ENCODE measurements at places on chromosomes 13 and 19.
A peak's percentile ranks its signal among the peaks of the same experiment; 100 is the strongest.

- no peak for DNase-seq
These were observed 4.7 kb upstream of the GNA15 start for GRCh38 chr19:3131168-3131567.

- no peak for DNase-seq
These were observed 62.3 kb downstream of the KCNC3 start for GRCh38 chr19:50266896-50267295.

DNA sequence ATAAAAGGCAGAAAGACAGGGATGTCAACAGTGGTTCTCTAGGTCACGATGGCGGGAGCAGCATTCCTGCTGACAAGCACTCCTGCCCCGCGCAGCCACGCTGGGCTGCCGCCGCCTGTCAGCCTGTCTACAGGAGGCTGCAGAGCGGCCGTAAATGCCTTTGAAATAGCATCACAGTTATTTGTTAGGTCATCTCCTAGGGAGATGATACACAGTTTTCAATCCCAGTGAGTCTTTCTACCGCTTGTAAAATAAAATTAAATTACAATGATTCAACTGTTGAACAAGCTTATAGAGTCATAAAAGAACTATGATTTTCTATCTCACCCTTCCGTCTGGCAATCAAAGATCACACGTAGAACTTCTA, 7.3 kb upstream of the SLC7A9 start:
- DNase-seq = no peak

GRCh38 chr13:78599645-78600279, 3.6 kb downstream of the POU4F1 start:
- no peak for DNase-seq

DNA sequence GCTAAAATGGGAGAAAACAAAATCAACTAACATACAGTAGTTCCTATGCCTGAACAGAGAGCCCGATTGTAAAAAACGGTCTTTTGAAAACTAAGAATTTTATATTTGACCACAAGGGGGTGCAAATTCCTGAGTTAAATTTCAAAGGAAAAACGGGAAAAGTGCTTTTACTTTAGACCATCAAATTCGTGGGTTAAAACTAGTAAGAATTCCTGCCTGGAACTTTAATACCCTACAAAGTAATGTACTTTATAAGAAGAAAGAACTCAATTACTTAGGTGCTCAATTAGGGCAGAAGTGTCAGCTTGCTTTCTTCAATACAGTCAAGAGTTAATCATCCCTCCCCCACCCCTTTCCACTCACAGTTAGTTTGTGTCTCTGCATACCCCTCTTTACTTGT, 69.8 kb downstream of the KCNRG start:
- DNase-seq = peak; percentile 53

- no peak for DNase-seq
These were observed 7.5 kb upstream of the KPTN start for GRCh38 chr19:47491358-47492136.

DNA sequence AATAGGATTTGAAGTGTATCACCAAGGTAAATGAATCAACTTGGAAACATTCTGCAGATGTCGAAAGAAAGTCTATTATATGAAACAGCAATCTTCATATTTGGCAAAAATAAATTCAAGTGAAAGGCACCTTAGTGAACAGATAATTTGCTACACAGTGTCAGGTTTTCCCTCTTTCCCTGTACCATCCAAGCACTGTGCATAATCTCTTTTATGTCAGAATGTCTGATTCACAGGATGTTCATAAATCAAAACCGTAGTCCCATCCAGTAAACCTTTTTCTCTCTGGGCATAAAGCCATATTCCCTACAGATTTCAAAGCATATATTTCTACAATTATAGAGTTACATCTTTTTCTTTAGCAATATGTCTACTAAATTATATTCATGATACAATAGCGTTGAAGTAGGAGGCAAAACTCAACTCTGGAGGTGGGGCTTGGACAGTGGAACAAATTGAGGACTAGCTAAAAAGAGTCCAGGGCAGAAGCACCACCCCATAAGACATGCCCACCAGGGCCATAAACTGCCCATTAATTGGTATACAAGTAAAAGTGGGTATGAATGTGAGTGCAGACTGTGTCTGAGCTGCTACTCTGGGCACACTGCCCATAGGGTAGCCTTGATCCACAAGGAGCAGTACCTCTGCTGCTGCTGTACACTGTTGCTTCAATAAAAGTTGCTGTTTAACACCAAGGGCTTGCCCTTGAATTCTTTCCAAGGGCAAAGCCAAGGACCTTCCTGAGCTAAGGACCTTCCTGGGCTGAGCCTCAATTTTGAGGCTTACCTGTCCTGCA, 72.1 kb upstream of the MYCBP2 start:
- no peak for DNase-seq

DNA sequence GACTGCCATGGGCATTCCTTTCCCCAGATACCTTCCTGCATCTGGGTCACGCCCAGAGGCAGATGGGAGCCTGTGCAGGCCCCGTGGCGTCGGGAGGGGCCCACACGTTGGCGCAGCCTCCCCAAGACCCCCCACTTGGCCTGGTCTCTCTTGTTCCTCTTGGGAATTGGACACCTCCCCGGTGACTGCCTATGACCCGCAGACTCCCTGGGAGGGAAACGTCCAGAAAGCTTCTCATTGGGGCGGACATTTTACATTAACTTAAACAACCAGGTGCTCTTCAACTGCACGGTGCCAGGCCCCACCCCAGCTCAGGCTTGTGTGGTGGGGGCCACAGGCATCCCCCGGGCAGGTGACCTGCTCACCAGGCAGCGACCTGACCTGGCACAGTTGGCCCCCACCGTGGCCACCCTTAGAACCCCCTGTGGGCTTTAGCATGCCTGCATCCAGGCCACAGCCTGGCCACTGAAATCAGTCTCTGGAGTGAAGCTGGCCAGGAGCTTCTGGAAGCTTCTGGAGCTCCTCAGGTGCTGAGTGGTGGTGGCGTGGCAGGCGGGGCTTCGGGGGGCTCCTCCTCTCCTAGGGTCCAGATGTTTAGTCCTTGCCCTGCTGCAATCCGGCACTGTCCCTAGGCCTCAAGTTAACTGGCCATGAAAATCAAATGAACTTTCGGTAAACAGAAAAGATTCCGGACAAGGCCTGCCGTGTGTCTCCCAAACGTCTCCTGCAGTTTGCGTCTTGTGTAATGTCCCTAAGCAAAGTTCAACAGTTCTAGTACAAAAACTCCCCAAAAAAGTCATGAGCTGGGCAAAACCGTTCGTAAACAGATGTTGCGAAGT, 8.5 kb upstream of the PROZ start:
- no peak for DNase-seq

DNA sequence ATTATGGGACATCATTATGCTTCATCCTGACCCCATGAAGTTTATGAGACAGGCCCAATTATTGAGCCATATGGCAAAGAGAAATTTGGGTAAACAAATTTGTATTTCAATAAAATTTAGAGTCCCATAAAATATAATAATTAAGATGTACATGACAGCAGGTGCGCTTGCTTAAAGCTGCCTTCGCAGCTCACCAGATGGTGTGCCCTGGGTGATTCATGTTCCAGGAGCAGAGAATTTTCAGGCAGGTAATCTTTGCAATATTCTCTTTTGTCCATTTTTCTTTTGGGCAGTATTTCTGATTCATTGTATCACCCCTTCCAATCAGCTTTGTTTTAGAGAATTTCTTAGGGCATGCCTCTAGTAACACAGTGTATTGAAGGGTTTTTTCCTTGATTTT, 39.5 kb upstream of the WASF3 start:
- no peak for DNase-seq

DNA sequence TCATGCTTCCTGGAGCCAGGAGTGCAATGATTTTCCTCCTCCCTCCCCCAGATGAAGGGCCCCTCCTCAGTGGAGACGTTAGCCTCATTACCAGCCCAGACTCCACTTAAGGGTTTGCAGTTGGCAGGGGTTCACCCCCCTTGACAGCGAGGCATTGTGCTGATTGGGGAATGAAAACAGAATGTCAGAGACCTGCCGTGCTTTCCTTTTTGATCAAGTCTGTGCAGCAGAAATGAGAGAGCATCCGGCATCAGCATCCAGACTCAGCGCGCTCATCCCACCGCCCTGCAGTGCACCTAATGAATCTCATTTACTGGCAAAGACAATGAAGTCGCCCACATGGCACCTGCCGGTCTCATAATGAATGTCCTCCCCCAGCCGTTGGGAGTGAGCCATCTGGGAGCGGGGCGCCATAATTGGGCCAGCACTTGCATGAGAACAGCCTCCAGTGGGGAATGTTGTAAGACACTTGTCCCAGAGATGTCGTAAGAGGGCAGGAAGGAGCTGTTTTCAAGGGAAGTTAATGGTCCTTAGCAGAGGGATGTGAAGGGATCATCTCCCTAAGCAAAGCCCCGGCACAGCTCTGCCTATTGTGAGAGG, 98.3 kb upstream of the UQCRFS1 start:
- DNase-seq = no peak

DNA sequence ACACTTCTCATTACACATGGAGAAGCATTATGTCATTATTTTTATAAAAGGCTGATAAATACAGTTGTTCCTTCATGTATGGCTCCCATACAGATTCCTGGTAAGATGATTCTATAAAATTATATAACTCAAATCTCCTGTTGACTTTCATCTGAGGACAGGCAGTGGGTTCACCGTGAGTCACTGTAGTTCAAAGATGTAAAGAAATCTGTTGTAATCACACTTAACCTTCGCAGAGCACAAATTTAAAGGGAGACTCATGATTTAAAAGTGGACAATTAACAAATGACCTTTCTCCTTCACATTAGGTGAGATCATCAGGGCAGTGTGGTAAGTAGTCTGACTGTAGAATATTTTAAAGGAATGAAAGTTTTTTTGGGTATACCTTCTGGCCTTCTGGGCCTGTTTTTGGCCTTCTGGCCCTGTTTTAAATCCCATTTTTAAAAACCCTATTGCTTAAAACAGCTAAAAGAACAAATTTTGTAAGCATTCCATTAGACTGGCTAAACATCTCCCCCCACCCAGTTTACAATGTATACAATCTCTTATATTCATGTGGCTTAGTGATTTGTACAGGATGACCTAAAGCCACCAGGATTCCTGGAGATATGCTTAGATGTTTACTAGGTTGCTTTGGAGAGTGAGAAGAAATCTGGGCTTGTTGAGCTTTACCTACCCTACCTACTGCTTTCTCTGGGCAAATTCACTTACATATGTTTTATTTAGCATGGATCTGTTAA, 171.2 kb downstream of the ITGBL1 start:
- DNase-seq = no peak

DNA sequence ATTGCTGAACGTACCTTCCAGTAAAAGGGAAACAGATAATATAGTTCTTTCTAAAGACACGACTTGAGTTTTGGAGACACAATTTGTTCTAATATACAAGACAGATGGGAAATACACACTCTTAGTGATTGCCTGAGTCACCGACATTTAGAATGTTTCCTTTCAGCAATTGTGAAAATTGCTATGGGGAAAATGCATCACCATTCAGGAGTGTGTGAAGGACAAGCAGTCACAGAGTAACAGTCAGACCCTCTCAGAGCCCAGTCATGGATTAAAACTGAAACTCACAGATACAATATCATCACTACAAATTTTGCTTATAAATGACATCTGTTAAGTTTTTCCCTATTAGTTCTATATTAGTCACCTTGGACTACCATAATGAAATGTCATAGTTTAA, 286.1 kb downstream of the SPRY2 start:
- no peak for DNase-seq

- DNase-seq = peak; percentile 21
These were observed 38.4 kb upstream of the TCF3 start for GRCh38 chr19:1690699-1691307.

- peak; percentile 53 for DNase-seq
These were observed 34.7 kb upstream of the ESD start for GRCh38 chr13:46831588-46832194.

DNA sequence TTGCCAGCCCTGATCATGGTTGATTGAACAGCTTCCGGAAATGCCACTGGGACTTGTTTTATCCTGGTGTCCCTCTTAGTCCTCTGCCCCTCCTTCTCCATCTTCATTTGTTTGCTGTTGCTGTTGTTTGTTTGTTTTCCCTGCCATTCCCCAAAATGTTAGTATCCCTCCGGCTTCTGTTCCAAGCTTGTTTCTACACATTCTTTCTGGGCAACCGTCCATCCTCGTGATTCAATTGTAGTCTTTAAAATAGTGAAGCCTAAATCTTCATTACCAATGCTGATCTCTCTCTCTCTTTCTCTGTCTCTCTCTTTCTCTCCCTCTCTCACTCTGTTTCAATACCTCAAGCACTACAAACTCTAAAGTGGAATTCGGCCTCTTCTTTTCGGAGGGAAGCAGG, 649.3 kb upstream of the ARGLU1 start:
- DNase-seq = peak; percentile 23

- DNase-seq = no peak
These were observed 1.2 kb downstream of the KCNRG start for GRCh38 chr13:50016444-50016843.

- peak; percentile 66 for DNase-seq
These were observed 7.8 kb upstream of the LYPD5 start for GRCh38 chr19:43809762-43810696.

DNA sequence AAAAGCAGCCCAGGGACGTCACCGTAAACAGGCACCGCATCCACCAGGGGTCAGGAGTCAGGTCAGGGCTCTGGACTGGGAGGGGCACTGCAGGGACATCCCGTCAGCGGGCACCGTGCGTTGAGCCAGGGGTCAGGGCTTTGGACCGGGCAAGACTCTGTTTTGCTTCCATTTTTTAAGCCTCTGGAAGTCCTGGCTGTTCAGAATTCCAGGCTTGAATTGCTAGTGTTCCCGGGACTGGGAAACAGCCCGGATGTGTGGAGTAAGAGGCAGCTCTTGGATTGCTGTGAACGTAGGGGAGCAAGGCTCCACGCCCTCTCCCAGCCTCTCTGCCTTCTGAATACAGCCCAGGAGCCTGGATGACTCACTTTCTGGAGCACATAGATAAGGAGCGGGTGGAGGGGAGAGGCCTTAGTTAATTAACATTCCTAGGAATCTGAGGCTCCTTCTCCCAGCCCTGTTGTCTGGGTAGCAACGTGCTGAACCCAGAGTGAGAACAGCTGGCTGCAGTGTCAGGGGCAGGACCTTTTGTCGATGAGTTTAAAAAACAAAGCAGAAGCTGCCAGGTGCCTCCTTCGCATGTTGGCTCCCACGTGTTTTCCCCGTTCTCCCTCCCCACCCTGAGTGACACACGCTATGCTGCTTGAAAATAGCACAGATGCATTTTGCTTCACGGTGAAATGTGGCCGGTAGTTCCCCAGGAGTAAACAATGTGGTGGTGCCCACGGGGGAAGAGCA, 21.9 kb downstream of the ATP11A start:
- peak; percentile 96 for DNase-seq

DNA sequence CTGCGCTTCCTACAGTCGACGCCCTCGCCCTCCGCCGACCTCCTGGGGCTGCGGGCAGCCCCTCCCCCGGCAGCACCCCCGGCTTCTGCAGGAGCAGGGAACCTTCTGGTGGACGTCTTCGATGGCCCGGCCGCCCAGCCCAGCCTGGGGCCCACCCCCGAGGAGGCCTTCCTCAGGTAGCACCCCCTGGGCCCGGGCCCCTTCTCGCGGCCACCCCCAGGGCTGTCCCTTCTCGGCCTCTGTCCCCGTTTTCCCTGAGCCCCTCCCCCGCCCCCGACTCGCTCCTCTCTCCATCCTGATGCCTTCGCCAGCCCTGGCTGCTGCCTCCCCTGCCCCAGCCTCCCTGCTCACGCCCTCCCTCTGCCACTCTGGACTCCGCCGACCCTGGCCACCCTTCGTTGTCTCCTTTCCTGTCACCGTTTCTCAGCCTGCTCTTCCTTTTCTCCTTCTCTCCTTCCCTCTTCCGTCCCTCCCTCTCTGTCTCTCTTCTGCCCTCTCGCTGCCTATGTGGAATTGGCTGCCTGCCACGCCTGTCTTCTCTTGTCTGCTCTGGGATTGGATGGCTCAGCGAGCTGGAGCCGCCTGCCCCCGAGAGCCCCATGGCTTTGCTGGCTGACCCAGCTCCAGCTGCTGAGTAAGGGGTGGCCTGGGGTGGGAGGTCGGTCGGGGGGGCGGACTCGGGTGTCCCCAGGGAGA, 11.0 kb downstream of the FUZ start:
- peak; percentile 76 for DNase-seq

All from kidney tubule cell (primary cell).